ENCODE measurements at places on chromosomes 7 and 10.
A peak's percentile ranks its signal among the peaks of the same experiment; 100 is the strongest.

- DNase-seq = no peak
These were observed 507.8 kb downstream of the SORCS3 start for GRCh38 chr10:105148921-105149320.

- DNase-seq = no peak
These were observed 88.9 kb upstream of the KLF6 start for GRCh38 chr10:3873728-3874461.

DNA sequence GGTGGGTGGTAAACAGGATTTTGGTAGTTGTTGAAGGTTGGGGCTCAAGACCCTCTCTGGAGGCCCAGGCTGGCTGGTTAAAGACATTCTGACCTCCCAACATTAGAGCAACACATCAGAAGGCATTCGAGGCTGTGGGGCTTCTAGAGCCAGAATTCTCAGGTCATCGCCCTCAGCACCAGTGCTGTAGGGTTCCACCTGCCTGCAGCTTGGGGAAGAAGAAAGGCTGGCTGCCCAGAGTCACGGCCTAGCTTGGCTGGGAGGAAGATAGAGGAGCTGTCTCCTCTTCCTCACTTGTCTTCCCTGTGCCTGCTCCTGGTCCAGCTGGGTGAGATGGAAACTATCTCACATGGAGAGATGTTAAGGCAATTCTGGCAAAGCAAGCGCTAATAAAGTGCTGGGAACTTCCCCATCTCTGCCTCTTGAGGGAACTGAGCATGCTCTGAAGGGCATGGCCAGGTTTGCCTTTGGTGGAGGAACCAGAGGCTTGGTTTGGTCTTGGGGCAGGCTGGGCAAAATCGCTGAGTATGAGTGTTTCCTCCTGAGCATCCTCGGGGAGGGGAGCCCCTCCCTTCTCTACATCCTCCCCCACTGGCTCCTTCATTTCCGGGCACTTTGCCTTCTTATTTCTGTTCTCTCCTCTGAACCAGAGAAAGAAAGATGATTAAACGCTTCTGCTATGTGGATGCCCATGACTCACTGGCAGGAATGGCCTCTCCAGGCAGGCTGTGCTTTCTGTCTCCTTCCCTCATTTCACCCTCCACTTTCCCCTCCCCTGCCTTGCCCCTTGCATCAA lies 509.0 kb upstream of the PODXL start:
- DNase-seq = no peak

DNA sequence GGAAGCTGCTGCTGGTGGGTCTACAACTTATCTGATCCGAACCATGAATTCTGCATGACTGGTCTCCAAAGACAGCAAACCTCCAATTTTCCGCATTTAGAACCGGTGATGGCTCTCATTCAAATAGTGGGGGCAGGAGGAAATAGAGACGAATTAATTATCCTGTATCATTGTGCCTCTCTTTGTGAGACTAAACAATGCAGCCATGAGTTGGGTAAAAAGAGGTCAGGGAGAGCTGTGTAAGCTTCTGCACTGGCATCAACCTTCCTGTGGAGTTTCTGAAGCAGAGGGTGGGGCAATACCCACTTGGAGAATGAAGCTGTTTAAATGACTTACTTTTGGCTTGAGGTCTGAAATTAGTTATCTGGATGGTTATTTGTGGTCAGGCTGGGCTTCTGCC lies 266.4 kb downstream of the SORCS3 start:
- DNase-seq = no peak

GRCh38 chr7:135733603-135734342 lies 5.8 kb upstream of the SLC13A4 start:
- no peak for DNase-seq

GRCh38 chr10:29186221-29186620 lies 102.6 kb upstream of the LYZL1 start:
- DNase-seq = no peak

DNA sequence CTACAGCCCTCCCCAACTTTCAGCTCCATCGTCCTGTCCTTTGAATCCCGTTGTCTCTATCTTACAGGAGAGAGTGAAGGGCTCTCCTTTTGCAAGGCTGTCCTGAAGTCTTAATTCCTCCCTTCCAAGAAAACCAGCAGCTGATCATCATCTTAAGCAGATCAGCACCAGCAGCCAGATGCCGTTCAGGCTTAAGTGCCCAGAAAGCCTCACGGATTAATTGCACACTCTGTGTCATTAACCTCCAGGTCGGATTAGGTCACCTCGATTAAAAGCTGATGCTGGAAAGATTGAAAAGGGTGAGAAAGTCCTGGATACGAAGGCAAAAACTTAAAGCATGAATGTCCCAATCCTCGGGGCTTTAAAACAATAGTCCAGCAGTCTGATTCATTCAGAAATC lies 24.8 kb upstream of the ADARB2 start:
- no peak for DNase-seq

GRCh38 chr10:50561816-50562215 lies 61.9 kb downstream of the SGMS1 start:
- DNase-seq = no peak

DNA sequence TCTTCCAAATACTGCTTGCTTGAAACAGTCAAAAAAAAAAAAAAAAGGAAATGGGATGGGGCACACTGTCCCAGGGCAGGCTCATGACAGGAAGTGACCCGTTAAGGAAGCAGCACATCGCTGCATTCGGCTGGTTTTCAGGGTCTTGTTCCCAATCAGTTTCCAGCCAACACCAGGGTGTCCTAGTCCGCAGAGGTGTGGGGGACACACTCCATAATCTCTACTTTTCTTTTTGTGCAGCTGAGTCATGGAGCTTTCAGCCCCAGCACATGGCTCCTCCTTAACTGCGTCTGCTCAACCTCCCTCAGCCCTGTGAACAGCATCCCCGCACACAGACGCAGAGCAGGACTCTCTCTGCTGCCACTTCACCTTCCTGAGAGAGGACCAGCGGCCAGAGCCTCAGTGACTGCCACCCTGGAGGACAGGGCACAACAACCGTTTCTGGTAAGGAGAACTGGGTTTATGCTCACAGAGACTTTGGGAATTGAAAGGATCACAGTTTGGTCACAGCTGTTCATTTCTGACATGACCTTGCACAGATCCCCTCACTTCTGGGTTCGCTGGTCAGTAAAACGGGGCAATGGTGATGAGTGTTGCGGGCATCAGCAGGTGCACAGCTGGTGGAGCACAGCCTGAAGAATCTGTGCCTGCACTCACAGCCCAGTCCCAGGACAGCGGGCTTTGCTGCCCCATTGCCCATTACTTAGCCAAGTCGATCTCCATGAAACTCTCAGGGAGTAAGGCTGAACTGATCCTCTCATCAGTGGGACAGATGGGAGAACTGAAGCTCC lies at the start of gene GIMAP5:
Gene GIMAP5 (plus strand): TSS at position 154 of the 791 bp plus-strand sequence. CDS start 3,467 bp downstream, outside the sequence.
- peak; percentile 37 for DNase-seq

GRCh38 chr10:26477501-26477900 lies 39.4 kb downstream of the APBB1IP start:
- no peak for DNase-seq

DNA sequence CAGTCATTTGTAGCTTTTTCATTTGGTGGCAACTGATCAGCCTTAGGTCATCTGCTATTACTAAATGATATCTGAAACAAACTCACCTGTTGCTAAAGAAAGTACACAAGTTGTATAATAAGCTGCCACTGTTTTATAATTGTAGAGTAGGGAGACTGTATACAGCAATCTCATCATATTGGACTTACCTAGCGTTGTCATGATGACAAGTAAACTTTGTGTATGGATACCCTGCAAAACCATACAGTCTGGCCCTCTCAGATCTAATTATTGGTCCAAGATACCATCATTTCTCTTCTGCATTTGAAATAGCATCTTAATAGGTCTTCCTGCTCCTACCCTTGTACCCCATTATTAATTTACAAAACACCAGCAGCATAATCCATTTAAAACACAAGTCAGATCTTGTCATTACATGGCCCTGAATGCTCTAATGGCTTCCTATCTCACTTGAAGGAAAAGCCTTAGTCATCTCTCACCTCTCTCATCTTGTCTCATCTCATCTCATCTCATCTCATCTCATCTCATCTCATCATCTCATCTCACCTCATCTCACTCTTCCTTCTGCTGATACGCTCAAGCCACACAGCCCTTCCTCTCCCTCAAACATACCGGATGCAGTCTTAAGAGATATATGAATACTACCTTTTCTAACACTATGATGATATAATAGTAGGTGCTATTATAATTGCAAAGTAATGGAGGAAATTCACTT lies 540.6 kb downstream of the MDFIC start:
- DNase-seq = no peak

DNA sequence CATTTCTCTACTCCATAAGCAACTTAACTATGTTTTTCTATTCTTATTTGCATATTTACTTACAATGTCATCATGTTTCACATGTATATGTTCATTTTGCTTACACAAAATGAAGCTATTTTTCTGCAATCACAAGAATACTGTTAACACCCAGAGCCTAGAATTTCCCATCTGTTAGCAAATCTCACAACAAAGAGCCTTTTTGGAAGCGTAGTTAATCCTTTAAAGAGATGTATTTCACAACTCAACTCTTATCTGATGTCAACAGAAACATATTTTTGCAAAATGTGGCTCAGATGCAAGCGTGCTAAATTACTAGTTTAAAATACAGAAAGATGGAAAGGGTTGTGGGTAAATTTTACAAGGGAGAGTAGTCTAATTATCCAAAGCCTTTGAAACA lies 110.6 kb upstream of the COL1A2 start:
- DNase-seq = no peak

DNA sequence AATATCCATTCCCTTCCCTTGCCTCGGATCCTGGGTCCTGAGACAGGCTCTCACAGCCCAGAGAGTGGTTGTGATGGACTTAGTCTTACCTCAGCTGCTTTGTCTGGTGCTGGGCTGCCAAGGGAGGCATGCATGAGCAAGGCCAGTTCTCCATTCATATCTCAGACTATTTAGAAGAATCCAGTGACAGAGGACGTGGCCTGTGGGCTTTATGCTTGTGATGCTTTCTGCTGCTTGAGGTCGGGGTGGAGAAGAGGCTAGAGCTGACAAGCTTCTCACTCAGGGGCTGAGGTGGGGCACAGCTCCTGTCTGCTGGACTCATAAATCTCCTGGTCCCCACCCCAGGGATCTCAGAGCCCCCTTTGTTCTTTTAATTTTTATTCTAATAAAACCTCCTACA lies 66.8 kb downstream of the DNAJC12 start:
- DNase-seq = no peak

- DNase-seq = no peak
These were observed 44.8 kb downstream of the HDAC9 start for GRCh38 chr7:18540396-18540795.

- no peak for DNase-seq
These were observed 120.3 kb downstream of the PTEN start for GRCh38 chr10:87983716-87984115.

GRCh38 chr10:77285529-77286182 lies 352.0 kb downstream of the KCNMA1 start:
- no peak for DNase-seq

GRCh38 chr10:11208908-11209829 lies 191.5 kb downstream of the CELF2 start:
- DNase-seq = no peak

DNA sequence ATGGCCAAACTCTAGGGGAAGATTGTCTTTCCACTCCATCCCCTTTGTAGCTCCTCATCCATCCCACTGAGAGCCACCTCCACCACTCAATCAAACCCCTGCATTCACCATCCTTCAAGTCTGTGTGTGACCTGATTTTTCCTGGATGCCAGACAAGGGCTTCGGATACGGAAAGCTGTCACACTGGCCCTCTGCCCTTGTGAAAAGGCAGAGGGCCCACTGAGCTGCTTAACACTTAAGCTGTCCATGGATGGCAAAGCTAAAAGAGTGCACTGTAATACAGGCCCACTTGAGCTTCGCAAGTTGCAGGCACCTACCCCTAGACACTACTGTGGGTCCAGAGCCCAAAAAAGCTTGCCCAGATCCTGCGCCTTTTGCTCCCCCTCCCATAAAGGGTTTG lies 237.2 kb downstream of the MAGI2 start:
- no peak for DNase-seq

- no peak for DNase-seq
These were observed 122.2 kb upstream of the LYZL1 start for GRCh38 chr10:29166713-29167112.

DNA sequence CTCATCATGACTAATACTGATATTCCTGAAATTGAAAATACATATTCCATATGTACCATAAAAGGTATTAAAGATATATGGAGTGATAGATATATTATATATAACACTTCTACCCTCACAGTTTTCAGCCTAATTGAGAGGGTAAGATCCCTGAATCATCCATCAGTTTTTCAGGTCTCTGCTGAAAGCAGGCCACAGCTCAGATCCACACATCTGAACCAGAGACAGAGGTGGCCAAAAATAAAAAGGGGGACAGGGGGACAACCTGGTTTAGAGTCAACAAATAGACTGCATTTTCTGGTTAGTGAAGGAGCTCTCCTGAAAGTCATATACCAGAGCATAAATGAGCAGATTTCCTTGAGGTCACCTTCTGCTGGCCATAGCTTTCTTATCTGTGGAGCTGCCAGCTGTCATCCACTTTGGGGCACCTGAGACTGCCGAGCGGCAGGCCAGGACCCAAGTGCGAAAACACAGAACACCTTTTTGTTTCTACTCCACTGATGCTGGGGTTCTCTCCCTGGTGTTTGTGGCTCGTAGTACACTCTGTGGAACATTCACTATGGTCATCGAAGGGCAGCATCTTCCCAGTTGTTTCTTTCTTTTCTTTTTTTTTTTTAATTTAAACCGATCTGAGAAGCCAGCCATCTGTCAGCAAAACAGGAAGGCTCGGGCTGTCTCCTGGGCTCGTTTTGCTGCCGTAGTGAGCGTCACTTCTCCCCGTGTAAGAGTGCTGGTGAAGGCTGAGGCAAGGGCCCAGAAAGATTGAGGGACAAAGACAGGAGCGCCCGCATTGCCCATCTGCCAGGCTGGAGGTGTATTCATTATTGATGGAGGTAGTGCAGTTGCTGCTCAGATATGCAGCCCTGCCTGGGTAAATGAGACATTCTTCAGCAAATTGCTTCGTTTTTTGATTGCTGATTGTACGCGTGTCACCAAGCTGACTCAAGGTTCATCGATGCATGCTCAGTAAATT lies 13.5 kb downstream of the IKZF1 start:
- no peak for DNase-seq

- DNase-seq = no peak
These were observed 4.4 kb downstream of the SH2D4B start for GRCh38 chr10:80542053-80542452.

DNA sequence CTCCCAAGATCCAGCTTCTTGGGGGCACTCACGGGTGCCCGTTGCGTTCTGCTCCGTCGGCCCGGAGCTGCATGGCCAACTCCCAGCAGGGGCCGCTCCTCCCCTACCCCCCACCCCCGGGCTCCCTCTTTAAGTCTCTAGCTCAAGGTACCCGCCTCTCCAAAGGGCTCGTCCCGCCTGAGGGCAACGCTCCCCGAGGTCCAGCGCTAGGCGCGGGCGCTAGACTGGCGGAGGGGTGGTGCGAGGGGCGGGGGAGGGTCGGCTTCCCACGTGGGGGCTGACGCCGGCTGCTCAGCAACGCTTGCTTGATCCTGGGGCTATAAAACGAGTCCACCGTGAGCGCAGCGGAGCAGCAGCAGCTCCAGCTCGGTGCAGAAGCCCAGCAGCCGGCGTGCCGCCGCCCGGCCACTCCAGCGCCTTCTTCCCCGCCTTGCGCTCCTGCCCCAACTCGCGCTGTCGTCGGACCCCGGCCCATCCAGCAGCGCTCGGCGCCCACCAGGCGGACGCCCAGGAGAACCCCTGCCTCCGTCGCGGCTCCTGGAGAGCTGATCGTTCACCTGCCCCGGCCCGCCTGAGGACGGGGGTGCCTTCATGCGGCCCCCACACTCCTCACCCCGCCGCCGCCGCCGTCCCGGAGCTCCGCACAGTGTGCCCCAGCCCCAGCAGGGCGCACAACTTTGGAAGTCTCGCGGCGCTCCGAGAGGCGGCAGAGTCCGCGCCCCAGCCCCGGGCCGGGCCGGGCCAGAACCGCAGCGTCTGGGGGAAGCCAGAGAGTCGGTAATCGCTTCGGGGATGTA lies at the start of gene ADRA2A:
Gene ADRA2A (plus strand): TSS at position 348 of the 797 bp plus-strand sequence. CDS start 968 bp downstream, outside the sequence.
- no peak for DNase-seq

- DNase-seq = no peak
These were observed 25.3 kb downstream of the EN2 start for GRCh38 chr7:155483245-155483644.
